Kidney capillary endothelial cell (primary cell): ENCODE measurements at places on chromosomes 11 and 22.

DNA sequence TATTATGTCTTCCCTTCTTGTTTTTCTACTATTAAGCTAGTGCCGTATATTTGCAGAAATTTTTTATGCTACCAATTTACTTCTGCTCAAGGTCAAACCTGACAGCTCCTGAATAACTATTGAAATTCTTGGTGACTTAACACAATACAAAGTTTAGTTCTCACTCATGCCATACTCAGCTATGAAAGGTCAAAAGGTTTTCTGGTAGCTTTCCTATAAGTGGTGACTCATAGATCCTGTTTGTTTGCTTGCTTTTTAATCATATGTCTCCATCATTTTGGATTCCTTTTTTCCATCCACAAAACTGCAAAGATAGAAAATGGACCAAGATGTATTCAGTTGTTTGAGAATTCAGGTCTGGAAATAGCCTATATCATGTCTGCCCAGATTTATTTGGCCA is 855.8 kb upstream of the LRRC4C start:
- peak; percentile 1 for DNase-seq

- DNase-seq: peak; percentile 35
Measured at GRCh38 chr11:2991452-2992233, 486 bp downstream of the NAP1L4 start.

GRCh38 chr22:20580611-20581502 is 73.4 kb downstream of the MED15 start:
- no peak for DNase-seq

- DNase-seq: no peak
Measured at GRCh38 chr11:132057266-132057665, 686.9 kb downstream of the NTM start.

DNA sequence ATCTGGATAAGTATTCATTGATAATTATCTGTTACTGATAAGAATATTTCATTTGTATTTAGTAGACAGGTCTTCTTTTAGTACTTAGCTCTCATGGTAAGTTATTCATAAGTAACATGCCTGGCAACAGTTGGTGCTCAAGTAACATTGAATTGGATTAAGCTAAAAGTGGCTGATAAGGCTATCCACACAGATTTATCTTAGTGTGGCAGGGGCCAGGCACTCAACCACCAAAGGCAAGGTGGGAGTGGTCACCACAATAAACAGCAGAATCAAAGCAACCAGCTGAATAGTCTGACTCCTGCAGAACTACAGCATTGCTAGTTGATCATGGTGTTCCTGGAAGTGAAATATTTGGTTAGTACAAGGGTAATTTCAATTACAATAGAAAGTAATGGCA is 33.0 kb upstream of the NARS2 start:
- DNase-seq: no peak

GRCh38 chr22:44211256-44211945 is 30.7 kb downstream of the PARVG start:
- DNase-seq: no peak

DNA sequence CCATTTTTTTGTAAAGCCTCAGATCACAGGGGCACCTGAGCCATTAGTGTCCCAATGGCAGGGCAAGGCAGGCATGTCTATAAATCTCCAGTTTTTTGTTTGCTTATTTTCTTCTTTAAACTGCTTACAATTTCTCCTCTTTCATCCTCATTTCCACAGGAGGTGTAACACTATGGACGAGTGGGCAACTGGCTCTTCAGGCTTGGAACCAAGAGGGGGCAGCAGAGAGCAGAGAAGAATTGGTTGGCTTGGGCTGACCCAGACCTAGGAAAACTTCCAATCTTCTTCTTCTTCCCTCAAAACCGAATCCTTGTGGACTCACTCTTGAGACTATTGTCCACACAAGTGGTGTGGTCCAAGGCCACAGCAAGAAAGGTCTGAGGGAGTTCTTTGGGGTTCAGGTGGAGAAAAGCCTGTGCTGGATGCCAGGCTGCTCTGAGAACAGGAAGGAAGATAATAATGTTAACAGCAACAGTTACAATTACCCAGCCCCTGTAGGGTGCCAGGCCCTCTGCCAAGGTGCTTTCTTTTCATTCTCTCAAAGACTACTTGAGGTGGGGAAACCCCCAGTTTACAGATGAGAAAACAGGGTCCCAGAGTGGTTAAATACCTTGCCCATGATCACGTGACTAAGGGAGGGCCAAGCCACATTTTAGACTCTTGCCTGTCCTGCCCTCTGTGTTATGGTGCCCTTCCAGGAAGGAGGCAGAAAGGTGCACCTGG is 70.7 kb upstream of the E2F8 start:
- peak; percentile 53 for DNase-seq

- no peak for DNase-seq
Measured at GRCh38 chr11:122036018-122036417, 80.0 kb downstream of the BLID start.

- DNase-seq: no peak
Measured at GRCh38 chr22:45425531-45426265, 12.2 kb downstream of the RIBC2 start.

DNA sequence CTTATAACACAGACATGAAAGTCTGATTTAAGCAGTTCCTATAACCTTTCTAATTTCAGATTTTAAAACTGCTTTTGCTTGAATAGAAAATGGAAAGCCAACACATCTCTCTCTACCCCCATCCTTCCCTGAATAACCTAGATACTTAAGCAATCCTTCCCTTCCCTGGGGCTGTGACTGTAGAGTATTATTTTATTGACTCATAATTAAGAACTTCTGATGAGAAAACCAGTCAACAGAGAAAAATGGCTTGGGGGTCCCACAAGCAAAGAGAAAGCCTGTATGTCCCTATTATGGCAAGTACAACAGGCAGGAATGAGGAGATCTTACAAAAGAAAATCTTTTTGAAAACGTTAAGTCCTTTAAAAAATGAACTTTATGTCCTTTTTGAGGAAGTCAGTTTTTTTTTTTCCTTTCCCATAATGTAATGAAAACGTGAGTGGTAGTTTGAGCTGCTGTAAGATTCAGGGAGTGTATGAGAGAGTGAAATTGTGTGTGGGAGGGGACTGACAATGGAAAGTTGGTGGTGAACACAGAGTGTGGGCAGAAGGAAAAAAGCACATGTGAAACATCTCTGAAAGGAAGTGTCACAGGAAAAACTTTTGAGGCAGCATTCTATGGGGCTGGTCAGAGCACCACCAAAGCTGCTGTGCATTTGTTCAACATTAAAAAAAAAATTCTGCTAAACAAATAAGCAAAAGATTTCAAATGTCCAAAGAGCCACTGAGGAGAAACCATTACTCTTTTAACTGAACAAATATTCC is 154.6 kb downstream of the MAML2 start:
- no peak for DNase-seq

GRCh38 chr11:112382561-112382960 is 121.9 kb upstream of the PLET1 start:
- no peak for DNase-seq

- DNase-seq: no peak
Measured at GRCh38 chr22:29266564-29267461, 968 bp downstream of the RHBDD3 start.

GRCh38 chr11:43872995-43873394 is 7.6 kb upstream of the ALKBH3 start:
- no peak for DNase-seq

GRCh38 chr11:20156280-20156875 is 3.9 kb downstream of the DBX1 start:
- DNase-seq: no peak

DNA sequence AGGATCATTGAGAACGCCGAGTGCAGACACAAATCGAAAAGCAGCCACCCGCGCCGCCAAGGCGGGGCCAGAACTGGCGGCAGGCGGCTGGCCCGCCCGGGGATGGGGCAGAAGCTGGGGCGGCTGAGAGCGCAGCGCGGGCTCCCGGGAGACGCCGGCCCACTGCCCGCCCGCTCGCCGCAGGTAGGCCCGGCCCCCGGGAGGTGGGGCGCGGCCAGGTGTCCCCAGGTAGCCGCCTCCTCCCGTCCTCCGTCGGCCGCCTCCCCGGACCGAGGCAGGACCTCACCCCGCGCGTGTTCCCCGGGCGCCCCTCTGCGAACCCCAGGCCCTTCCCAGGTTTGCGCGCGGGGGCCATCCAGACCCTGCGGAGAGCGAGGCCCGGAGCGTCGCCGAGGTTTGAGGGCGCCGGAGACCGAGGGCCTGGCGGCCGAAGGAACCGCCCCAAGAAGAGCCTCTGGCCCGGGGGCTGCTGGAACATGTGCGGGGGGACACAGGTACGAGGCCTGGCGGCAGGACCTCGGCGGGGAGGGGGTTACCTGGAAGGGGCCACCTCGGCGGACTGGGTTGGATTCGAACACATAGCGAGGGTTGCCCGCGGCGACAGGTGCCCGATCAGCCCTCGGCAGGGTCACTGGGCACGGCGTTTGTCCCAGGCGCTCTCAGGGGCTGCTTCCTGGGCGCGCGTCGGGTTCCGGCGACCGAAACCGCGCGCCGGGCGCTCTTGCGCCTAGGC is at the start of gene PRRG4:
Gene PRRG4 (plus strand): TSS at position 248 of the 733 bp plus-strand sequence. CDS start 603 bp downstream, outside the sequence.
- DNase-seq: peak; percentile 15

GRCh38 chr11:112784323-112785073 is 176.7 kb upstream of the NCAM1 start:
- DNase-seq: no peak

DNA sequence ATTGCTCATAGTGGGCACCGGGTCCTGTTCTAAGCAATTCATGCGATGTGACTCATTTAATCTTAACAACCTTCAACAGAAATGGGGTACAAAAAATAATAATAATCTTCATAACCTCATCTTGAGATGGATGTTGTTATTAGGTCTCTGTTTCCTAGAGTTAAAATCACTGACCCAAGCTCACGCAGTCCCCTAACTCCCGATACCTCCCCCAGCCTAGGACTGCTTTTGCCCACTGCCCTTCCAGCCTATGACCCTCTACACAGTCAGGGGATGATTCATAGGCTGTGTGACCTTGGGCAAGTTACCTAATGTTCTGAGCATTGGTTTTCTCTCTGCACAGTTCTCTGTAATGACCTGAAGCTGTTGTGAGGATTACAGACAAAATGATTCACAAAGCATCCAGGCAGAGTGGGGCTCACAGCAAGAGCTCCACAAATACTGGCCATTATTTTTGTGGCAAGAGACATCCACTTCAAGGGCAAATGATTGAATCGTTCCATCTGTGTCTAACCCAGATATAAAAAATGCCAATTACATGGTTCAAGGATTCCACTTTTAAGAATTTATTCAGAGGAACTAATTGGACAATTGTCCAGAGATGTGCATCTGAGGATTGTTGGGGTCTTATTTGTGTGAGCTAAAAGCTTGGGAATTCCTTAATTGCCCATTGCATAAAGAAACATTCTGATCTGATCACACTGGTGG is 20.0 kb downstream of the MTFP1 start:
- no peak for DNase-seq

- DNase-seq: no peak
Measured at GRCh38 chr22:38443628-38444521, 11.1 kb downstream of the KCNJ4 start.

- no peak for DNase-seq
Measured at GRCh38 chr11:120096369-120097191, 41.3 kb downstream of the TRIM29 start.

DNA sequence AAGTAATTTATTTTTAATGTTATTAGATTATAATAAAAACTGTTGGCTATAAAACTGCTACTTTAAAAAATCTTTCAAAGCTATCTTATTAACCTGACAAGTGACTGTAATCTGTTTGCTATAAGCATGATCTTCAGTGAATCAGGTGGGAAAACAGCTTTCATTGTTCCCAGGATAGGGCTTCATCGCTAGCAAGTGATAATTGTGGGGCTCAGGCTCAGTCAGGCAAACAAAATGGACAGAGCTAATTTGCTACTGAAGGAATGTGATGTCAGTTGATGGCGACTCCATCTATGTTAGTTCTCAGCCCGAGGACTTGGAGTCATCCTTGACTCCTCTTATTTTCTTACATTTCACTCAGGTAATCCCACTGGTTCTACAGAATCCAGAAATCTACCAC is 125.0 kb downstream of the RASSF10 start:
- DNase-seq: no peak

GRCh38 chr11:63682066-63683021 is 1.0 kb downstream of the RTN3 start:
- no peak for DNase-seq

GRCh38 chr11:75246006-75246670 is 5.6 kb downstream of the TPBGL start:
- no peak for DNase-seq

GRCh38 chr11:64134963-64135362 is 30.9 kb downstream of the MACROD1 start:
- DNase-seq: no peak

DNA sequence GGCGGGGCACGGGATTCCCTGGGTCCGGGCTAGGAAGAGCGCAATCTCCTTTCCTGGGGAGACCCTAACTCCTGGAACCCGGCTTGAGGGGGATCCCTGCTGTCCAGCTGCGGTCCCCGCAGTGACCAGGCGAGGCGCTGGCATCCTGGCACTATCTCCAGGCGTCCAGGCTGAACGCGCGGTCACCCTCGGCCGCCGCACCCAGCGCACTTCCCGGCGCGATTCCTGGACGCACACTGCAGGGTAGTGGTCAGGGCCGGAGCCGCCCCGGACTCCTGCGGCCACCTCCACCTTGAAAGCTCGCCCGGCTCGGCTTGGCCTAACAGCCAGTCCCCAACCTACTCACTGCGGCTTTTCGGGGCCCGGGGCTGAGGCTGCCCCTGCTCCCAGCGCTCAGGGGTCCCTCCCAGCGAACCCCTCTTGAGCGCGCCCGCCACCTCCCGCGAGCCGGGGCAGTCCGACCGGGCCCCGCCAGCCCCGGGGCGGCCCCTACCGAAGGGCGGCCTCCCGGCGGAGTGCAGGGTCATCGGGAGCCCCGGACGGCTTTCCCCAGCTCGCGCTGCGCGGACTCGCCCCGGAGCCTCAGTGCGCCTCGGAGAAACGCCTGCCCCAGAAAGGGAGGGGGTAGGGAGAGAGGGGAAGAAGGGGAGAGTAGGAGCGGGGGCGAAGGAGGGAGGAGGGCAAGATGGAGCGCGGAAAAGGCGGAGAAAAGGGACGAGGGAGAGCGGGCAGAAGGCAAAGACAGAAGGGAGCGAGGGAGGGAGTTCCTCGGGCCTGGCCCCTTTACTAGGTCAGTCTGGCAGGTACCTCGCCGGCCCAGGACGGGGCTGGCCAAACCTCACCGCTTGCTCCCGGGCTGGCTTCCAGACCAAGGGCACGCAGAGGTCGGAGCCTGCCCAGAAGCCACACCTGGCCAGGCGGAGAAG is 1.0 kb downstream of the POU2AF3 start:
- DNase-seq: no peak

DNA sequence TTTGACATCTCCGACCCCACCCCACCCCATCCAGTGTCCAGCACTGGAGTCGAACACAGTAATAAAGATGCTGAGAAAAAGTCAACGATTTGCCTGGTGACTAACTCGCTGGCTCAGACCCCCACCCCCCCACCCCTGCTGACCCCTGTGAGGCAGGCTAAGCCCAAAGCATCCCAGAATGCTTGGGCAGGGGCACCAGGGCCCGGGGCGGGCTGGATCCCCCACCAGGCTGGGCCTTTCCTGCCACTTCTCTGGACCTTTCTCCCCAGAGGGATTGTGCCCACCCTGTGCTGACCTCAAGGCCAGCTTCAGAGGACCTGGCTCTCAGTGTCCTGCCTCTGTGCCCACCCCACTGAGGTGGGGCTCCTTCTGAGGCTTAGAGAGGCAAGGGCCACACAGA is 1.8 kb downstream of the C11orf86 start:
- no peak for DNase-seq
